ENCODE measurements at places on chromosomes 5 and 9.

DNA sequence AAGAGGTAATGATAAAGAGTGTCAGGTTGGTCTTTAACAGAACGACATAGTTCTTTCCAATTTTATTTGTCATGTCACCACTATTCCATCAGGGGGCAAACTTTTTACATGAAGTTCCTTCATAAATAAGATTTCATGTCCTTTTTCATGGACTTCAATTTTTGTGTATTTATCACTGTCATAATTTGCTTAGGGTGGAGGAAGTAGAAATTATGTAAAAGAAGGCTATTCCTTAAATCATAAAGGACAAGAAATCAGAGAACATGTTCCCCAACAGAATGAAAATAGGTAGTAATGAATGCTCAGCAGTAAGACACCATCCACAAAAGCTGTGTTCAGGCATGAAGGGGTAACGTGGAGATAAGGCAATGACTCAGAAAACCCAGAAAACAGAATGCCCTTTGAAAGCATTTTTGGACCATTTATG, 72.7 kb downstream of the ZFAND5 start:
- DNase-seq, result peak; percentile 12

GRCh38 chr5:141662028-141662427, 10.8 kb upstream of the FCHSD1 start:
- DNase-seq, result no peak

DNA sequence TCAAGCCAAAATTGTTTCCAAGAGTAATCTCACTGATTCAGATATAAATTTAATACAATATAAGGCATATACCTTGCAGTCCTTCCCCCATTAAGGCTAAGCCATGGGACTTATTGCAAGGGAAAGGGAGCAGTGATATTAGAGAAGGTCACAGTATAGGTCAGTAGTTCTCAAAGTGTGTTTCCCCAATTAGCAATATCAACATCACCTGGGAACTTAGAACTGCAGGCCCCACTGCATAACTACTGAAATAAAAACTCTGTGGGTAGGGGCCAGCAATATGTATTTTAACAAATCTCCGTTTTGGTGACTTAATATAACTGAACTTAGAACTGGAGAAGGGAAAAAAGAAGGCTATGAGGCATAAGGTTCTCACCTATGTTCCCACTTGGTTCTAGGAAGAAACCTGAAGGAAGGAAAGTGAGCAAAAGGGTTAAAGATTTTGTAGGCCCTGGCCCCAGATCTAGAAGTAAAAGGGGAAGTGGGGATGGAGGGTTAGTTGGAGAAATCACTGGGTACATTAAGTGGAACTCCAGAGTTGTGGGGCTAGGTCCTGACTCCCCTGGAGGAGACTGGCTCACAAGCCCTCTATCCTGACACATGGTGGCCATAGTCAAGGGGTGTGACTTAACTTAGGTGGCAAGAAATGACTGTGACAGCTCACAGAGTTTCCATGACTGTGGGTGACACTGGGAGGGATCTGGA, 40.7 kb downstream of the WDR36 start:
- no peak for DNase-seq

DNA sequence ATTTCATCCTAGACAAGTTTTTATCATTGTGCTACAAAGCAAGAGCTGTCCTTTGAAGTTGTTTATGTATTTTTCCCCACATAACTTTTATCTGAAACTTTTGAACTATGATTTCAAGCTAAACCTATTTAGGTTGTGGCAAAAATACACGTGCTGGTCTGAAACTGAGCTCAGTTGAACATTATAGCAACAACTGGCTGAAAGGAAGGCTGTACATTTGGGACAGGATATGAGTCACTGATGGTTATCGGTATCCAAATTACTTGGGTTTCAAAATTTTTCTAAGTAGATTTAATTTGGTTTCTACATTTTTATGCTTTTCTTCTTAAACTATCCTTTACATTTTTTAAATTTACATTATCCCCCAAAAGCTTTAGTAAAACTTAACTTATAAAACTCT, 627.3 kb upstream of the NUDT12 start:
- peak; percentile 1 for DNase-seq

DNA sequence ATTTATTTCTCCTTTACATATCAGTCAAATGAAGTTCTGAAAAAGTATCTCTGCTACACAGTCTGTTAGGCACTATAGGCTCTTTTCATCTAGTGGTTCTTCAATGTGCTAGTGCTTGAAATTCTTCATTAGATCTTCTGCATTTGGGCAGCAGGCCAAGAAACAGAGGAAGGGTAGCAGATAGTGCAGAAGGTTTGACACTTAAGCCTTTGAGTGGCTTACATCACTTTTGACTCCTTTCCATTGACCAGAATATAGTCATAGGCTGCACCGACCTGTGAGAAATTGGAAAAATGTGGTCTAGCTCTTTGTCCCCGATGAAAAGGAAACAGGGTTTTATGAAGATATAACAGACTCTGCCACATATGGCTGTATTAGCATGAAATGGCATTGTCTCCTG, 459.5 kb upstream of the PTGER4 start:
- no peak for DNase-seq

DNA sequence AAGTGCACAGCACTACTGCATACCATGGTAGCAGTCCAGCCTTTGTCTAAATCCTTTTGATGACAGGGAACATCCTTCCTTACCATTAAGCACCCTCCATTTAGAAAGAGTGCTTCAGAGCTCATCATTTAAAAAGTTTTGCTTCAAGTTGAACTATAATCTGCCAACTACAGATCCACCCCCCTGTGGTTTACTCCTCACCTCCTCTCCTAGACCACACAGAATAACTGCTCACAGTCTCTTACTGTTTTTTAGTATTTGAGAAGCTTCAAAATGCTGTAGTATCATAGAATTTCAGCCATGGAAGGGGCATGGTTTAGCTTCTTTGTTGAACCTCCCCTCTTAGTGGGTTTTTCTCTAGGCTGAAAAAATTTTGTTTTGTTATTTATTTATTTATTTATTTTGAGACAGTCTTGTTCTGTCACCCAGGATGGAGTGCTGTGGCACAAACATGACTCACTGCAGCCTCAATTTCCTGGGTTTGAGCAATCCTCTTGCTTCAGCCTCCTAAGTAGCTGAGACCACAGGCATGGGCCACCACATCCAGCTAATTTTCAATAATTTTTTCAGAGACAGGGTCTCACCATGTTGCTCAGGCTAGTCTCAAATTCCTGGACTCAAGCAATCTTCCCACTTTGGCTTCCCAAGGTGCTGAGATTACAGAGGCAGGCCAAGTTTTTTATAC, 384.3 kb upstream of the RFX3 start:
- DNase-seq, result no peak

DNA sequence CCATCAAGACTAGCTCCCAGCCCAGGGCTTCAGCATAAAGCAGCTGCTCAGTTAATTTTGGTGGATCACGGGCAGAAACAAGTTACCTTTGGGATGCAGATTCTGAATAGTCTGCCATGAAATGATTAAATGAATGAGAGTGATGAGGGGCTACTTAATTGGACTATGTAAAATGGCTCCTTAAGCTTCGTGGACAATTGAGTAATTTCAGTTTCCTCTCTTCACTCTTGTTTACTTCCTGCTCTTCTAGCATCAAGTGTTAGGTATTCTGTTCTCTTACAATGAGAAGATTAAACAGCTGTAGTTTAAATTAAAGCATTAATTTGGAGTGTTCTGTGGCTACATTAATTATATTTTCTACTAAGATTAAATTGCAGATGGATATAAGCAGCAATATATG, 28.1 kb downstream of the PIK3R1 start:
- no peak for DNase-seq

- DNase-seq, result no peak
Observed at GRCh38 chr5:142478113-142478512, 153.3 kb upstream of the SPRY4 start.

DNA sequence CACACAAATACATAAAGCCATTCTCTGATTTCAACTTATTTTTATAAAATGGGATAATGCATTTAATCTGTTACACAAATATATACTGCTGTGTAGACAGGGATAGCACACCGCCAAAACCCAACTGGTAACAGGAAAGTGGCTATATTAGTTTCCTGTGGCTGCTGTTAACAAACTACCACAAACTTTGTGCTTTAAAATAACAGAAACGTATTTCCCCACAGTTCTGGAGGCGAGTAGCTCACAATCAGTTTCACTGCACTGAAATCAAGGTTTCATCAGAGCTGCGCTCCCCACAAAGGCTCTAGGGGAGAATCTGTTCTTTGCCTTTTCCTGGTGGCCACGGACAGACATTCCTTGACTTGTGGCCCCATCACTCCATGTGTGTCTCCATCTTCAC, 94.0 kb downstream of the MLLT3 start:
- DNase-seq, result no peak

DNA sequence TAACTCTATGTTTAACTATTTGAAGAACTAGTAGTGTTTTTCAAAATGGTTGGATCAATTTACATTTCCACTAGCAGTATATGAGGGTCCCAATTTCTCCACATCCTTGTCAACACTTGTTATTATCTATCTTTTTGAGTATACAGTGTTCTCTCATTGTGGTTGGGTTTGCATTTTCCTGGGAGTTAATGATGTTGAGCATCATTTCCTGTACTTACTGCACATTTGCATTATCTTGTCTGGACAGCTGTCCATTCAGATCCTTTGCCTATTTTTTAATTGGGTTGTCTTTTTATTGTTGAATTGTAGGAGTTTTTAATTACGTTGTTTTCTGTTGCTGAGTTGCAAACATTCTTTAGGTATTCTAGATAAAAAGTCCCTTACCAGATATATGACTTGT, 103.4 kb upstream of the LRRTM2 start:
- no peak for DNase-seq
